ENCODE measurements at places on chromosomes 13 and 19.

- DNase-seq = peak; percentile 64
Measured at GRCh38 chr19:6021878-6022569, 44.1 kb upstream of the RANBP3 start.

DNA sequence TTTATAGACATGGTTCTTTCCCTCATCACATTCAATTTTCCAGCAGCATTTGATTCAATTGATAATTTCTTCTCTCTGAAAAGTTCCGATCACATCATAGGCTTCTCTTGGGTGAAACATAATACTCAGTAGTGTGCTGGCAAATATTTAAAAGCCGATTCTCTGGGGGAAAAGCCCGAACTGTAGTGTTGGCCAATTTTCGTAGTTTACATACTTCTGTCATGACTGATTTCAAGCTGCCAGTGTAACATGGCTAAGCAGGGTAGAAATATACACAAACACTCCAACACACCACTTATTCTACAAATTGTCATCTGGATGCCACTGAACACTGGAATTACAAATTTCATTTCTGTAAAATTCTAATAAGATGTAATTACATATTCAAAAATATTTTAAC lies 56.1 kb upstream of the FREM2 start:
- no peak for DNase-seq

- peak; percentile 96 for DNase-seq
Measured at GRCh38 chr19:53908106-53908934, 758 bp upstream of the CACNG7 start.

GRCh38 chr13:29707876-29708543 lies 112.5 kb upstream of the SLC7A1 start:
- peak; percentile 12 for DNase-seq

DNA sequence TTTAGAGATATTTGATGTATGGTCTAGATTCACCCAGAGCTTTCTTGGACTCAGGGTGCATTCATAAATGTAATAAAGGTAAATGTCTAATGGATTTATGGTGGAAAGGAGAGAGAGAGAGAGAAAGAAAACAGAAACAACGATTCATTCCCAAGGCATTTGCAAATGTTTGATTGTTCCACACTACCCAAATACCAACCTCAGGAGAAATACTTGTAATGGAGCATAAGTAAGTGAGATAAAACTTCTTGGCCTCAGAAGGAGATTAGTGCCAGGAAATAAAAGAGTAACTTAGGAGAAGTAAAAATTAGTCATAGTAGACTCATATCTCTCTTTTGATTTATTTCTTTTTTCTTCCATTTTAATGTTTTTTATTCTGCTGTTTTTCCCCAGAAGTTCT lies 40.6 kb upstream of the DGKH start:
- DNase-seq = no peak

DNA sequence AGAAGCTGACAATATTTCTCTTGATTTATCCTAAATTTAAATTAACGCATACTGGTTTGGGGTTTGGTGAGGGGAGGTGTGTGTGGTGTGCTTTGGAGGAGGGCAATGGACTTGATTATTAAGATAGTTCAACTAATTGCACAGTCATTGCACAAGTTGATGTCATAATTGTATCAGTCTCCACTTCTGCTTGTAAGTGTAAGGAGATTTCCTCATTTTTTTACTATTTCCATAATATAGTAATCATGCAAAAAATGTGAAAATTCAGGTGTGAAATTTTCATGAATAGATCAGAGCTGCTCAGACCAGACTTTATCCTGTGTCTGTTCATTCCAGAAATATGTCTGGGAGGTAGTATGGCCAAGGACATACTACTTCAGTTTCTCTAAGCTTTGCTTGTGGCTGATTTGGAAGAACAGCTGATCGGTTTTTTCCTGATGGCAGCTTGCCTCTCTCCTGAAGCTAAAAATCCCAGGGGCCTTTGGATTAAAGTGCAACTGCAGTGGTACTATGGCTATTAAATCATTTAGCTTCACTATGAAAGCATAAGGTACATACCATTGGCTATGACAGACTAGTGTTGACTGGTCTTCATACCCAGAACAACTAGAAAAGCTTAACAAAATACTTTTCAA lies 201.8 kb upstream of the MIR17HG start:
- no peak for DNase-seq
